Gastroesophageal sphincter (tissue), 4 donors: ENCODE measurements at places on chromosomes 4 and X. TPM values are rescaled to one million over a fixed set of nuclear protein-coding genes. Genes with fewer than 3 reads are reported as not detected.

NDST3 gene
- not detected for total RNA-seq

RTL3 gene
- total RNA-seq = 5.4 TPM

RHOH gene
- 1.5 TPM for total RNA-seq

GRCh38 chrX:3748052-3748559 is 34.7 kb upstream of the PRKX start:
- ATAC-seq = no peak

GRCh38 chrX:22125481-22125880 is 93.4 kb downstream of the PHEX start:
- ATAC-seq = no peak
